ENCODE measurements at places on chromosomes 7 and 10. TPM values are rescaled to one million over a fixed set of nuclear protein-coding genes. Genes with fewer than 3 reads are reported as not detected.

- no peak for DNase-seq
Observed at GRCh38 chr10:57336865-57337264, 930.8 kb downstream of the IPMK start.

The TFPI2 gene
- not detected for total RNA-seq

- DNase-seq, result peak; percentile 56
Observed at GRCh38 chr10:113180401-113181154, 230.5 kb downstream of the TCF7L2 start.

DNA sequence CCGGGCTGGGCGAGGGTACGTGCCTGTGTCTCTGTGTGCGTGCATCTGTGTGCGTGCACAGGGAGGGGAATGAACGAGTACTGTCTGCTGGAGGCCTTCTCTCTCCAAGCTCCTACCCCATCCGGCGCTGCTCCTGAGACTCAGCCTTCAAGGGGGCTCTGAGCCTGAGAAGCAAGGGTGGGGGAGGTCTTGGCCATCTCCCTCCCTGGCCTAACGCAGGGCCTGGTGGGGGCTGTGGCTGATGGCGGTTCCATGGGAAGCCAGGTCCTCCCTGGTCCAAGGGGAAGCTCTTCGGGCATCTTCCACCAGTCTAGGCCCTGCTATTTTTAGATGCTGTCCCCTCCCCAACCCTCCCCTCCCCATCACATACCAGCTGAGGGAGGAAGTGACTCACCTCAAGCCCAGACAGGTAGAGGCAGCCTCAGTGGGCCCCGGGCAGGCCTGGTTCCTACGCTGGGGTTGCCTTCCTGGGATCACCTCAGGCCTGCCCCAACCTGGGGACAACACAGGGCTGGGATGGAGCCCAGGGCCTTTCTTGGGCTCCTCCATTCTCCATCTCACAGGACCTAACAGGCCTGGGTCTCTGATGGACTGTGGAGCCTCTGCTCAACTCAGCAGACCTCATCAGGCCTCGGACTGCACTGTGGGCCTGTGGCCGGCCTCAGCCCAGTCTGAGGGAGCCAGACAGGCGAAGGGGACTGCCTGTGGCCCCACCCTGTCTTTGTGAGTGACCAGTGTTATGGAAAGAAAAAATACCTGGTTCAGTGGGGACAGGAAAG, 32.2 kb downstream of the DNAJB12 start:
- DNase-seq, result no peak
